ENCODE measurements at places on chromosomes 3 and 15.

- no peaks in the 10 kb centered on the region for H3K36me3 ChIP-seq
- no peaks in the 10 kb centered on the region for H3K27me3 ChIP-seq
- H3K4me1 ChIP-seq: no peaks in the 10 kb centered on the region
- no peak overlapping the region for H3K4me3 ChIP-seq
- H3K27ac ChIP-seq: no peak overlapping the region
These were observed 19.6 kb downstream of the PLXND1 start for GRCh38 chr3:129586746-129587430.

DNA sequence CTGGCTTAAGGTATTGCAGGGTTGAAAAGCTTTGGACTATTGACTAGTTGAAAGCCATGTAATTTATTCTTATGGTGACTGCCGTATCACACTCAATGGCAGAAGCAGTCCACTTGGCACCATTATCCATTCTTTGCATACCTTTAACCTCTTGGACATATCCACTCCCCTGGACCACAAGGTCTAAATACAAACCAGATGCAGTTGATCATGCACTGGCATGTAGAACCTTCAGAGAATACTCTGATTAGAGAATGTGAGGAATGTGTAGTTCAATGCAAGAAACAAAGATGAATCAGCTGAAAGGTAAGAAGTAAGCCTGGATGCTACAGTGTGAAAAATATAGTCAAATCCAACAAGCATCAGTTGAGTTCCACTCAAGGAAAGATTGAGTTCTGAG lies 93.1 kb downstream of the FRMD5 start:
- H3K36me3 ChIP-seq: no peaks in the 10 kb centered on the region
- H3K27me3 ChIP-seq: peaks cover 5% of the 10 kb centered on the region
- no peak for DNase-seq

DNA sequence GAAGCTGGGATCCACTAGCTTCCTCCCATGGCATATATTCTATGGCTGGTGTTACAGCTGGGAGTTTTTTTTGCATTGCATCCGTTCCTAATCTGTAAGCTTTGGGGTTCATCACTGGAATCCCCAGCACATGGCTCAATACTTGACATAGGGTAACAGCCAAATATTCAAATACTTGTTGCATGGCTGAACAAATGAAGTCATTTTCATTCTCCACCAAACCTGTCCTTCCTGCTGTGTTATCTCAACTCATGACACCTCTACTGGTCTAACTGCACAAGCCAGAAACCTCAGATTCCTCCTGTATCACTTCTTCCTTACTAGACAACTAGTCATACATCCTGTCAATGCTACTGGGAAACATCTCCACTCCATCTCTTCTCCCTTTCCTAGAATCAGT lies 43.4 kb downstream of the ST3GAL6 start:
- no peak for DNase-seq
- H3K4me3 ChIP-seq: no peak overlapping the region
- H3K36me3 ChIP-seq: no peaks in the 10 kb centered on the region

DNA sequence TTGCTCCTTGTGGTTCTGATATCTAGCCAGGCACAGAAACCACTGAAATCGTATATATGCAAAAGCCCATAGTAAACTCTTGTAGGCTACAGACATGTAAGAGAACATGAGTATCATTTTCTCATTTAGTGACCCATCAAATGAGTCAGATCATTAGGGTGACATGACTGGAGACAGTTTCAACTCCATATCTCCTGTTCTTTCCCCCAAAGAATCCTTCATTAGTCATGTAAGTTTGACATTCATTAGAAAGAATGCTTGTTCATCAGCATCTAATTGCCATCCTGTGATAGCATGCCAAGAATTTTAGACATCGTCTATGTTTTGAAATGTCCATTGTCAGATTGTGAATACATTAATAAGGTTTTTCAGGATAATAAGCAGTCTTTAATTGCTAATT lies 264.9 kb upstream of the TPM1 start:
- H3K27me3 ChIP-seq: no peaks in the 10 kb centered on the region
- no peak overlapping the region for H3K4me3 ChIP-seq
- no peaks in the 10 kb centered on the region for H3K36me3 ChIP-seq
- no peak for DNase-seq
- no peaks in the 10 kb centered on the region for H3K4me1 ChIP-seq
- H3K27ac ChIP-seq: no peak overlapping the region

GRCh38 chr3:145557405-145557804 lies 603.6 kb downstream of the PLOD2 start:
- no peak for DNase-seq
- no peak overlapping the region for H3K4me3 ChIP-seq
- no peaks in the 10 kb centered on the region for H3K36me3 ChIP-seq
- H3K27me3 ChIP-seq: no peaks in the 10 kb centered on the region
